Cortex of kidney (tissue), 1 donor: ENCODE measurements at places on chromosomes 6 and 20.

GRCh38 chr6:151847064-151847463 lies 39.6 kb downstream of the ESR1 start:
- no peak for DNase-seq

GRCh38 chr6:128601060-128601459 lies 80.7 kb upstream of the PTPRK start:
- DNase-seq, result no peak

- DNase-seq, result no peak
Measured at GRCh38 chr6:91669154-91669870, 1082.4 kb upstream of the MAP3K7 start.

- DNase-seq, result no peak
Measured at GRCh38 chr6:72367439-72367838, 254.4 kb upstream of the KCNQ5 start.

GRCh38 chr20:1124421-1124820 lies 6.0 kb downstream of the PSMF1 start:
- no peak for DNase-seq

GRCh38 chr20:40017765-40018164 lies 671.3 kb downstream of the MAFB start:
- DNase-seq, result no peak

GRCh38 chr6:89047473-89047872 lies 33.1 kb upstream of the PNRC1 start:
- DNase-seq, result no peak

- DNase-seq, result no peak
Measured at GRCh38 chr6:27505209-27506027, 32.5 kb upstream of the ZNF184 start.

GRCh38 chr6:16637635-16638034 lies 123.6 kb downstream of the ATXN1 start:
- no peak for DNase-seq

DNA sequence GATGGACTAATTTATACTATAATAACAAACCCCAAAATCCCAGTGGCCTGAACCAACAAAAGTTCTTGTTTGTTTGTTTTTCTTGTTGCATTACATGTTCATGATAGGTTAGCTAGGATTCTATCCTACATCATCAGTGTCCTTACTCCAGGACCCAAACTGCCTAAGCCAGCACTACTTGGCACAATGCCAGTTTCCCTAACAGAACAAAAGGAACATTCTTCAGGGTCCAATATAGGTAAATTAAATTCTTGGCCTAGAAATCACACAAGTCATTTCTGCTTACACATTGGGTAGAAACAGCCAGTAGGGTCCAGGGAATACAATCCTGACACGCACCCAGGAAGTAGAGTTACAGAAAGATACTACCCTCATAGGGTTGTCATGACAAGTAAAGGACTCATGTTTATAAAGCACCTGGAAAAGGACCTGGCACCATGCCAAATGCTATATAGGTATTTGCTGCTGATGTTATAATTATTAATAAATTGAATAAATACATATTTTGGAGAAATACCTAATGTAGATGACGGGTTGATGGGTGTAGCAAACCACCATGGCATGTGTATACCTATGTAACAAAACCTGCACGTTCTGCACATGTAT lies 38.8 kb downstream of the RCAN2 start:
- DNase-seq, result no peak

DNA sequence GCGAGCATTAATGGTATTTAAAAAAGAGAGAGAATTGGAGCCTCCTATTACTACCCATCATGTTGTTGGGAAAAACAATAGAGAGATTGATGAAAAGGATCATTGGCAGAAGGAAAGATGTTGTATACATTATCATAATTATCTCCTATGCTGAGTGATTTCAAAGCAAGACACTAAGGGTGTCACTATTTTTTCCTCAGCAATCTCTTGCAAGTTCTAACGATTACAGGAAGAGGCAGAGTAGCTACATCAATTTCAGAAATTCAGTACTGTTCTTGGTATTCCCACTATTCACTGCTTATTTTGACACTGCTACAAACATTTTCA lies 891.2 kb downstream of the C6orf118 start:
- DNase-seq, result no peak

DNA sequence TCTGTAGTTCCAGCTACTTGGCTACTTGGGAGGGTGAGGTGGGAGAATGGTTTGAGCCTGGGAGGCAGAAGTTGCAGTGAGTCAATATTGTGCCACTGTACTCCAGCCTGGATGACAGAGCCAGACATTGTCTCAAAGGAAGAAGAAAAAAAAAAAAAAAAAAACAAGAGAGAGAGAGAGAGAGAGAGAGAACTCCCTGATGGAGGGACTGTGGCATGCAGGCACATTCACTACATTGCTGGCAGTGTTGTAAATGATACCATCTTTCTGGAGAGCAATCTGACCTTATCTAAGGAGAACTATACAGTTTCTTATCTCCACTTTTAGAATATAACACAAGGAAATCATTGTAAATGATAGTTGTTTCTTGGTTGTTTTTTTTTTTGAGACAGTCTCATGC lies 85.1 kb downstream of the MDN1 start:
- no peak for DNase-seq

DNA sequence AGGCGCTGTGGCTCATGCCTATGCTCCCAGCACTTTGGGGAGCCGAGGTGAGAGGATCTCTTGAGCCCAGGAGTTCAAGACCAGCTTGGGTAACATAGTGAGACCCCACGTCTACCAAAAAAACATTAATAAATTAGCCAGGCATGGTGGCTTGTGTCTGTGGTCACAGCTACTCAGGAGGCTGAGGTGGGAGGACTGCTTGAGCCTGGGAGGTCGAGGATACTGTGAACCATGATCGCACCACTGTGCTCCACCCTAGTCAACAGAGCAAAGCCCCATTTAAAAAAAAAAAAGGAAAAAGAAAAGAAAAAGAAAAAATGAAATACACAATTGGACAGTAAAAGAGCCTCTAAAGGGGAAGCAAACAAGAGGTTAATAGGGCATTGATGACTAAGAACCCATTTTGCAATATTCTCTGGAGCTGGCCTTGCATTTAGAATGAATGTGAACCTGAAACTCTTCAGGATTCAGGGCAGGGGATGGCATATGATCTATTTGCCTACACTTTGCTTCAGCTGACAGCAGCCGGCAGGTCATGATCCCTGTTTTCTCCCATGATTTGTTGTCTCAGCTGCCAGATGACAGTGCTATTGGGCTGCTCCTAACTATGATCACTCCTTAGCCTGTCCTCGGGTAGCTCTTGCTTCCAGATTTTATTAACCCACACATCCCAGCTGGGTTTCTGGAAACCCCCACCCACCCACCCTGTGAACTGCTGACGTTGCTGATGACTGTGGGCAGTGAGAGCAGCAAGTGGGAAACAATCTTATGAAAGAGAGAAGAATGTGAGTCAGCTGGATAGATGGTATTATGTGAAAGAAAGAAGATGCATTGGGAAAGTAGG lies 83.8 kb upstream of the ELOVL5 start:
- DNase-seq, result no peak

DNA sequence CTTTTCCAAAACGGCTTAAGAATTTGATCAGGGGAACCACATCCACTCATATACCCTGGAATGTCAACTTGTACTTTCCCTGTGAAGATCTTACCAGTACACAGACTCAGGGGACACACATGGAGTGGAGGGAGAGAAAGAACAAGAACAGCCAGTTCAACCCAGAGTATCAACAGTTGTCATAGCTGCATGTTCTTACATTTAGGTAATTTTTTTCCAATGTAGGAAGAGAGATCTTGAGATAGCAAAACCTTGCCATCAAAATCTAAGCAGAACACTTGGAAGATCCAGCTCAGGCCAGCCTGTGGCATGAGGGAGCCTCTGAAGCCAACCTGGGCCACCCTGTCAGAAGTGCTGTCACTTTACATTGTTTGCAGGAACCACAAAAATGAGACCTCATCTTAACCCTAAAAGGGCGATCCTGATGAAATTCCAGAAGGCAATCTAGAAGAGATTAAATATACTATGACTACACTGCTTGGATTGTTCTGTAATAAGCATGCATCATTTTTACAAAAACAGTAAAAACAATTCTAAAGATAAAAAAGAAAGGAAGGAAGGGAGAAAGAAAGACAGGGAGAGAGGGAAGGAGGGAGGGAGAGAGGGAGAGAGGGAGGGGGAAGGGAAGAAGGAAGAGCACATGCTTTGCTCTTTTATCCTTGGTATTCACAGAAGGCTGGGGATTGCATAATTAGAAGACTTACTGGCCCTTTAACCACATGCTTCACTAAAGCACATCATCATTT lies 124.7 kb upstream of the TCF21 start:
- DNase-seq, result no peak

DNA sequence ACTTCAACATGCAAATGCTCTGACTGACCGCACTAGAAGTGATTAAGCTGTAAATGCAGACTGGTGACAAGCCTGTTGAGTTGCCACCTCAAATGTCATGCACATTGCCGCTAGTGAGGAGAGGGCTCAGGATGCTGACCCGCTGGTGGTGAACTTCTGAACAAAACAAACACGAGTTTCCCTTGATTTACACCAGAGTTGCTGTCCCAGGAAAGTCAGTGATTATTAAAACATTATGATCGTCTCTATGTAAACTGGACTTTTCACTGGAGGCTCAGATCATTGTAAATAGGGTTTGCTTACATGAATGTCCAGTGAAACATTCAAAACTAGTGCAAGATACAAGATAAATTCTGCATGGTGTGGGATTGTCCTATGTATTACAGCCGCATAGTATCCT lies 420.1 kb downstream of the PREX1 start:
- DNase-seq, result no peak

- no peak for DNase-seq
Measured at GRCh38 chr6:139029470-139030227, 1.1 kb downstream of the ABRACL start.

- no peak for DNase-seq
Measured at GRCh38 chr20:48364688-48365421, 462.9 kb downstream of the PREX1 start.

- no peak for DNase-seq
Measured at GRCh38 chr20:39311851-39312506, 349.8 kb downstream of the DHX35 start.

- DNase-seq, result no peak
Measured at GRCh38 chr20:45275338-45275737, 21.0 kb upstream of the SLPI start.

DNA sequence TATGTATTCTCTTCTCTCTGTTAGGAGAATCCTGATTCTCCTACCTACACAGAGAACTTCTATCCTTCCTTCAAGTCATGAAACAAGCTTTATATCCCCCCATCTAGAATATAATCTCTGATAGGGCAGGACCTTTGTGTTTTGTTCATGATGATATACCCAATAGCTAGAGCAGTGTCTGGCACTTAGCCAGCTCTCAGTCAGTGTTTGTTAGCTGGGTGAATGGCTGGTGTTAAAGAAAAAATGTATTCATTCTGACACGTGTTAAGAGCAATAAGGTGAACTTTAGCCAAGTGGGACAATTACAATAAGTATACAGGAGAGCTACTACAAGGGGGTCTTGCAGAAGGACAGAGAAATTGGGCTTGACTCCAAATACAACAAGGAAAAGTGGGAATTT lies 34.3 kb upstream of the TNFRSF21 start:
- DNase-seq, result no peak

- DNase-seq, result no peak
Measured at GRCh38 chr6:786946-787763, 94.2 kb upstream of the EXOC2 start.

DNA sequence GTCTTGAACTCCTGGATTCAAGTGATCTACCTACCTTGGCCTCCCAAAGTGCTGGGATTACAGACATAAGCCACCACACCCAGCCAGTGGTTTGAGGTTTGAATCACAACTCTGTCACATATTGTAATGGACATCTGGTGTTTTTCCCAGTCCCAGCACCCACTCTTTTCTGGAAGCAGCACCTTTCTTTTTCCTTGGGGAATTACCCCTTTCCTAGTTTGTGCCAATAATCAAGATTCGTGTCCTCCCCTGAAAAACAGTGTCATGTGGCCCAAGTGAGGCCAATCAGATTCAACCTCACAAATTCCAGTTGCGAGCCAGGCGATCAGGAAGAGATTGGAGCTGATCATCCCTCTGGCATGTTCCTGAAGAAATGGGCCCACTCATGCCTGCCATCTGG lies 71.7 kb upstream of the SGK1 start:
- no peak for DNase-seq

- DNase-seq, result no peak
Measured at GRCh38 chr6:12296255-12296573, 6.1 kb downstream of the EDN1 start.
